ENCODE measurements at places on chromosomes 1 and 21. TPM values are rescaled to one million over a fixed set of nuclear protein-coding genes. Genes with fewer than 3 reads are reported as not detected.

NR5A2 gene
- total RNA-seq = not detected

OR14A2 gene
- total RNA-seq = not detected

SPRR1A gene
- total RNA-seq = not detected

LRRC38 gene
- not detected for total RNA-seq

CDA gene
- total RNA-seq = not detected

ROR1 gene
- total RNA-seq = 131 TPM

MTARC1 gene
- total RNA-seq = 5.4 TPM

GRCh38 chr1:223413216-223413615, 20.0 kb downstream of the CCDC185 start:
- no peak overlapping the region for H3K27ac ChIP-seq
- no peak overlapping the region for H3K4me3 ChIP-seq
- no peaks in the 10 kb centered on the region for H3K36me3 ChIP-seq

DNA sequence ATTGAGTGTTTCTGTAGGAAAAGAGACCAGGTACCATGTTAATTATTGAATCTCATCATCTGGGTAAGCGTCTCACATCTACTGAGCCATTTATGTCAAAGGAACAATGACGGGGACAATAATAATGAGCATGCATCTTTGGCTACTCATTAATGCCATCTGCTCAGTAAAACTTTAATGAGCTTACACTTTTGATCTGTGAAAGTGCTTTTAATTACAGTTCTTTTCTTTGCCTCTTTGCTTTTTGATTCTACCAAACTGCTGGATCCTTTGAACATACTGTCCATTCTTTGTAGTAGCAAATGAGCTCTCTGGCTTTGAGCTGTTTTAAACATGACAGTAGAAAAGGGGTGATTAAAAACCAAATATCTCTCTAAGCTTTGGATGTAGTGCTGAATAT, 181.2 kb upstream of the IVNS1ABP start:
- no peak for DNase-seq
- peaks cover 21% of the 10 kb centered on the region for H3K4me1 ChIP-seq
- H3K27me3 ChIP-seq = no peaks in the 10 kb centered on the region
- H3K27ac ChIP-seq = no peak overlapping the region
- H3K36me3 ChIP-seq = no peaks in the 10 kb centered on the region

DNA sequence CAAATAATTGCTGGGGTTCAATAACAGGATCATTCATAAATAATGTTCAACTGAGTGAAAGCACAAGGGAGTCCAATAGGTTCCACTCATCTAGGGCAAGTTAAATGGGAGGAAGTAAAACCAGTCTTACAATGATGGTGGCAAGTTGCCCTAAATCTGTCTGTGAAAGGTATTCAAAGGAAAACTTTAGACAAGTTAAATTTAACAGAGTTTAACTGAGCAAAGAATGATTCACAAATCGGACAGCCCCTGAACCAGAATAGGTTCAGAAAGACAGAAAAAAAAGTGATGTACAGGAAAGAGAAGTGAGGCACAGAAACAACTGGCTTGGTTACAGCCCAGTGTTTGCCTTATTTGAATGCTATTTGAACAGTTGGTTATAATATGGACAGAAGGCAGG, 183.5 kb upstream of the ADGRL4 start:
- H3K4me1 ChIP-seq = peaks cover 44% of the 10 kb centered on the region
- no peak for DNase-seq
- no peak overlapping the region for H3K27ac ChIP-seq
- no peaks in the 10 kb centered on the region for H3K36me3 ChIP-seq
- H3K27me3 ChIP-seq = no peaks in the 10 kb centered on the region

DNA sequence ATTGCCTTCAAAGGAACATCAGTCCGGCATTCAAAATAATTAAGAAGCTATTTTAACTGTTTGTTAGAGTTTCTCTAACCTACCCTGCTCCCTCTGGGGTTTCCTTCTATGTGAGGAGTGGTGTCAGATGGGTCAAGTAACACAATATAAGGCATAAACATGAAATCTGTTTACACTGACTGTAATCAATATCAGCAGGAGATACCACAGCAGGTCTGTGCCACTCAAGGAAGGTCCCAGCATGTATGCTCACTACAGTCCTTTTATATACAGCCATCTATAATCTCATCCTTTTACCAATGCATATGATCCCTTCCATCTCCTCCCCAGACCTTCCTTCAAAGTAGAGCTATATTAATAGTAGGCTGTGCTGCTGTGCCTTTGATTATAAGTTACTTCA, 25.4 kb downstream of the EEIG2 start:
- no peaks in the 10 kb centered on the region for H3K36me3 ChIP-seq
- peaks cover 36% of the 10 kb centered on the region for H3K4me1 ChIP-seq
- no peak overlapping the region for H3K27ac ChIP-seq
- no peak for DNase-seq

- H3K4me3 ChIP-seq = peak overlapping the region; percentile 93
- no peaks in the 10 kb centered on the region for H3K27me3 ChIP-seq
- no peak for DNase-seq
- peak overlapping the region; percentile 86 for H3K27ac ChIP-seq
- H3K4me1 ChIP-seq = peaks cover 73% of the 10 kb centered on the region
Observed at GRCh38 chr1:184970691-184971161, 3.6 kb downstream of the NIBAN1 start.

DNA sequence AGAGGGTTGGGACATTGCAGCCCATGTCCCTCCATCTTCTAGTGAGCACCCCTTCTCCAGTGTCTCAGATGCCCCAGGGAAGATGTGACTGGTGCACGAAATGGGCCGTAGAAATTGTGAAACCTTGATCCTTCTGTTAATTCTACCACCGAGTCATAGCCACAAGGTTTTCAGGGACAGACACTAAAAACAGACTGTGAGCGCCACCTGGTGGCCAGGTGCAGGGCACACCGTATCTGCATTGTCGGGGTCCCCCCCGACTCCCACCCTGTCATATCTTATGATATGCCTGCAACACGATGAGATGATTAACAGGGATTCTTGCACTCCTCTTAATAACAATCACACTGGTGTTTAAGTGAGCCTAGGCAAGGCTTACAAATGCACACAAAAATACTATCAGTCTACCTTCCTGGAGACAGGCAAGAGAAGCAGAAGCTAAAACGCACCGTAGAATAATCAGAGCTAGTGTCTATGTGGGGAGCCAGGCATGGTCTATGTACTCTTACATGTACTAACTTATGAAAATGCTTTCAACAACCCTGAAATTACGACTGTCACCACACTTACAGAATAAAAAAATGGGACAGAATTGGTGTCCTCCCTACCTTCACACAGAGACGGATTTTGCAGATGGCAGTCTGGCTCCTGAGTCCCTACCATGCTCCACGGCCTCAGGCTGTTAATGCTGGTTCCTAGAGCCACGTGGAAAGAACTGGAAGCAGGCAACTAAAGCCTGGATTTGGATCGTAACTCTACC, 57.9 kb downstream of the FHAD1 start:
- no peak overlapping the region for H3K27ac ChIP-seq
- no peaks in the 10 kb centered on the region for H3K27me3 ChIP-seq
- DNase-seq = no peak
- no peaks in the 10 kb centered on the region for H3K36me3 ChIP-seq
- peaks cover 11% of the 10 kb centered on the region for H3K4me1 ChIP-seq
- no peak overlapping the region for H3K4me3 ChIP-seq

DNA sequence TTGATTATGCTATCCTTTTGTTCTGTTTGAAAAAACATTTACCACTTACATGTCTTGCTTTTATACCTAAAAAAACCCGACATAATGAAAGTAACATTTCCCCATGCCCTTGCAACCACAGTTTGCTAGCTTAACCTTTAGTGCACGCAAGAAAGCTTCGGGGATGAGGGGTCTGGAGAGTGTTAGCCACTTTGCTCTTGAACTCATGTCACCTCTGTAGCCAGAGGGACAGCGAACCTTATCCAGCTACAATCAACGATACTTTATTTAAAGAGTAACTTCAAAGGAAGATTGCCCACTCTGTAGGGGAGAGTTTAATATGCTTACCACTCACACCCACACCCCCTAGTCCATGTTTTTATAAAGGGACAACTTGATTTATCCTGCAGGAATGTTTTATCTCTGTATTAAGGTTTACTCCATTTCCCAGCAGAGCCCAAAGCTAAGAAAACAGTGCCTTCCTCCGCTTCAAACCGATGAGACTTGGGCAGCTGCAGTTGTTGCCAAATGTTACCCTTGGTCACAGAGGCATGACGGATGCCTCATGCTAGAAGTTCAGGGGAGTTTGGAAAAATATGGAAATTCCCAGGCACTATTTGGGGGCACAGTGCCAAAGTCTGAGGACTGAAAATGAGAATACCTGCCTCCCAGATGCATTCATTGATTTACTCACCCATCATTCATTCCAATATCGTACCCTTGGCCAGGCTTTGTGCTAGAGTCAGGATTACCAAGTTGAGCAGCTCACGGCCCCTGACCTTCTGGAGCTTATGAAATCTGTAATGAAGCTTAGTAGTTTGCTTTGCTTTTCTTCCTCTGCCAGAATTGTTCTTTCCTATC, 61.4 kb upstream of the VCAM1 start:
- peaks cover 15% of the 10 kb centered on the region for H3K4me1 ChIP-seq
- no peak overlapping the region for H3K4me3 ChIP-seq
- DNase-seq = no peak
- H3K36me3 ChIP-seq = no peaks in the 10 kb centered on the region
- H3K27me3 ChIP-seq = no peaks in the 10 kb centered on the region

DNA sequence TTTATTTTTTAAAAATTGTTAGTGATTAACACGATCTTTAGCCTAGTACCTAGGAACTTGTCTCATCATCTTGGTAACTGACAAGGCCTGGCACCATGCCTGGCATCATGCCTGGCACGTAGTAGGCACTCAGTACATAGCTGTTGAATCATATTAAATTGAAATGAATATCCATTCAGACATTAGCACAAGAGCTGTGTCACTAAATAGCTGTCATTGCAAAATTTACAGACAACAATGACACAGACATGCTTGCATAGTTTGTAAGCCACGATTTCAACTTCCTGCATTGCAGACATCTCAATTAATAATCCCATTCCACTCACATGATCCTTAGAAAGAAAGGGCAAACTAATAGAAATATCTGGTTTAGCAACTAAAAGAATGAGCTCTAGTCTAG, 15.4 kb upstream of the PHACTR4 start:
- peak; percentile 4 for DNase-seq
- no peak overlapping the region for H3K4me3 ChIP-seq
- no peaks in the 10 kb centered on the region for H3K36me3 ChIP-seq
- peaks cover 10% of the 10 kb centered on the region for H3K4me1 ChIP-seq

- H3K27me3 ChIP-seq = no peaks in the 10 kb centered on the region
- H3K27ac ChIP-seq = no peak overlapping the region
- no peak overlapping the region for H3K4me3 ChIP-seq
- DNase-seq = no peak
Observed at GRCh38 chr1:215002471-215002870, 80.1 kb upstream of the KCNK2 start.

GRCh38 chr1:40264354-40264781, 6.3 kb downstream of the ZMPSTE24 start:
- DNase-seq = no peak
- no peak overlapping the region for H3K27ac ChIP-seq
- H3K4me3 ChIP-seq = no peak overlapping the region
- H3K27me3 ChIP-seq = no peaks in the 10 kb centered on the region

DNA sequence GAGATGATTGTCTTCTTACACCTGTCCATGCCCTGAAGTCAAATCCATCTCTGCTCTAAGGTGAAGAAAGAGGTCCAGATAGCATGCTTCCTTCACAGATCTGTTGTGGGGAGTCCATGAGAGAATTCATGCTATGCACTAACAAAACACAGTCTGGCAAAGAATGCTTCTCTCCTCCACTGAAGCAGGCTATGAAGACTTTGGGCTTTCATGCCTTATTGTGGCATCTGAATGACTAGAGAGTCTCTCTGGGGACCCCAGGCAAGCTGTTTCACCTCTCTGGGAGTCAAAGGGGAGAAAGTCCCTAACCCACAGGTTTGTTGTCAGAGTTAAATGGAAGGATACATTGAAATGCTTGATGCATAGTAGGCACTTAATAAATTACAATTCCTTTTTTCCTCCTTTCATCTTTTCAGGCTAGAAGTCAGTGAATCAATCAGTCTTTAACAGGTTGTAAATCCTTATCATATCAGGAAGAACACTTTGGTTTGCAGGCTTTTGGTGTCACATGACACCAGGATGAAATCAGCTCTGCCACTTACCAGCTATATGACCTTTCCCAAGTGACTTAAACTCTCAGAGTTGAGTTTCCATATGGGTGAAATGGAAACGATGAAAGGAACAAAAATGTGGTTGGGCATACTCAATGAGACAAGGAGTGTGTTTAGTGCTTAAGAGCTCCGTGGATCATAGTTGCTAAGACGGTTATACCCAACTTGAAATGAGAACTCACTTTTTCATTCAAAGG, 200.1 kb upstream of the DAB1 start:
- peaks cover 17% of the 10 kb centered on the region for H3K4me1 ChIP-seq
- no peak for DNase-seq
- H3K36me3 ChIP-seq = no peaks in the 10 kb centered on the region
- H3K27ac ChIP-seq = no peak overlapping the region
- H3K4me3 ChIP-seq = no peak overlapping the region
